ENCODE measurements at places on chromosomes 3 and 15. TPM values are rescaled to one million over a fixed set of nuclear protein-coding genes. Genes with fewer than 3 reads are reported as not detected.

The TAMM41 gene
- 24.5 TPM for total RNA-seq

The NR2F2 gene
- 150 TPM for total RNA-seq

The GXYLT2 gene
- total RNA-seq = 0.82 TPM

- no peaks in the 10 kb centered on the region for H3K27me3 ChIP-seq
- peak overlapping the region; percentile 98 for H3K4me3 ChIP-seq
- H3K27ac ChIP-seq = peak overlapping the region; percentile 8
- H3K36me3 ChIP-seq = no peaks in the 10 kb centered on the region
- DNase-seq = no peak
Measured at GRCh38 chr3:44476181-44476611, 1.3 kb downstream of the ZNF445 start.

GRCh38 chr15:38414357-38414756 is 39.6 kb upstream of the FAM98B start:
- no peak overlapping the region for H3K27ac ChIP-seq
- peak; percentile 11 for DNase-seq
- peaks cover 13% of the 10 kb centered on the region for H3K4me1 ChIP-seq
- peaks cover 5% of the 10 kb centered on the region for H3K27me3 ChIP-seq

GRCh38 chr3:27614592-27614991 is 107.5 kb downstream of the EOMES start:
- no peaks in the 10 kb centered on the region for H3K4me1 ChIP-seq
- H3K36me3 ChIP-seq = peaks cover 6% of the 10 kb centered on the region
- no peaks in the 10 kb centered on the region for H3K27me3 ChIP-seq
- DNase-seq = no peak
- H3K27ac ChIP-seq = no peak overlapping the region

All from neural crest cell (in vitro differentiated cells).